Testis (tissue), 5 donors: ENCODE measurements at places on chromosomes 13 and 19. TPM values are rescaled to one million over a fixed set of nuclear protein-coding genes. Genes with fewer than 3 reads are reported as not detected.

KLK3 gene
- total RNA-seq: 0.63 TPM

NLRP7 gene
- total RNA-seq: 11.7 TPM

CA11 gene
- 6.8 TPM for total RNA-seq

TEAD2 gene
- 20.8 TPM for total RNA-seq

DLEU7 gene
- total RNA-seq: 0.81 TPM

GPR4 gene
- total RNA-seq: 1.9 TPM

SOX21 gene
- total RNA-seq: 0.56 TPM

RASGRP4 gene
- total RNA-seq: 1.3 TPM

LACC1 gene
- 34.4 TPM for total RNA-seq

FAM124A gene
- total RNA-seq: 3.0 TPM

CIC gene
- total RNA-seq: 163 TPM

ZNF878 gene
- 1.1 TPM for total RNA-seq

CCDC194 gene
- 1.3 TPM for total RNA-seq

PNMA8A gene
- 44.3 TPM for total RNA-seq

VWA8 gene
- 15.2 TPM for total RNA-seq

TNFSF9 gene
- 8.4 TPM for total RNA-seq

SOX1 gene
- 4.6 TPM for total RNA-seq

KLF12 gene
- total RNA-seq: 10.8 TPM

ZNF569 gene
- total RNA-seq: 21.2 TPM

PGLYRP2 gene
- total RNA-seq: 44.4 TPM

SIGLEC10 gene
- 2.2 TPM for total RNA-seq

TLE6 gene
- 9.1 TPM for total RNA-seq

ZIM2 gene
- total RNA-seq: 12.9 TPM
